ENCODE measurements at places on chromosomes 5 and 9.

DNA sequence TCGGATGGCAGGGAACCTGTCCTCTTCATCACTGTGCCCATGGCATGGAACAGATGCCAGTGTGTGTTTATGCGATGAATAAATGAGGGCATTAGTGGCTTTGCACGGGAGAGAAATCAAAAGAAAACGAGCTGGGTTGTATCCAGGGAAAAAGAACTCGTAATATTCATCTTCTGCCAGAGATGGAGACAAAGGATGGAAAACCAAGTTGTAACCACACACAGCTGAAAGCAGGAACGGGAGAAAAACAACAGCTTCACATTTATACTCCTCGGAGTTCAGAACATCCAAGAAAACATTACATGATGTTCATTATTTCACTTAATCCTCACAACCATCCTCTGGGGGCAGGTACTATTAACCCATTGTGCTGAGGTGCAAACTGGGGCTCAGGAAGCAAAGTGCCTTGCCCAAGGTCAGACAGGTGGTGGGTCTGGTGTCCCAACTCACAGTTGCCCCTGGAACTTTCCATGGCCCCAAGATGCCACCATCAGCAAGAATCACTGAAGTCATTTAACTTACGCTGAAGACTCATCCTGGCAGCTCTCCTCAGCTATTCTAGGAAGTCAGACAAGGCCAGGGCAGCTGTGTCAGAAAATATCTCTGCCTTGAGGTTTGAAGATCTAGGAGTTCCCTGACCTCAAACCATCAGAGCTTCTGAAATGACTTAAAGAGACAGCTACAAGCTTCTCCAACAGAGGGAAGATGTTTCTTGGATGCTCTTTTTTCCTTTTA, 250.4 kb downstream of the NSG2 start:
- DNase-seq: peak; percentile 40

- peak; percentile 59 for DNase-seq
These were observed 35.8 kb upstream of the TLX3 start for GRCh38 chr5:171272996-171273970.

- DNase-seq: no peak
These were observed 185.9 kb downstream of the DMRT2 start for GRCh38 chr9:1236061-1236460.

- no peak for DNase-seq
These were observed 3.3 kb upstream of the CNTLN start for GRCh38 chr9:17131494-17131893.

GRCh38 chr9:132175431-132175830, 13.6 kb downstream of the NTNG2 start:
- no peak for DNase-seq

GRCh38 chr9:87854580-87854955, 28.1 kb upstream of the SPATA31E1 start:
- no peak for DNase-seq

DNA sequence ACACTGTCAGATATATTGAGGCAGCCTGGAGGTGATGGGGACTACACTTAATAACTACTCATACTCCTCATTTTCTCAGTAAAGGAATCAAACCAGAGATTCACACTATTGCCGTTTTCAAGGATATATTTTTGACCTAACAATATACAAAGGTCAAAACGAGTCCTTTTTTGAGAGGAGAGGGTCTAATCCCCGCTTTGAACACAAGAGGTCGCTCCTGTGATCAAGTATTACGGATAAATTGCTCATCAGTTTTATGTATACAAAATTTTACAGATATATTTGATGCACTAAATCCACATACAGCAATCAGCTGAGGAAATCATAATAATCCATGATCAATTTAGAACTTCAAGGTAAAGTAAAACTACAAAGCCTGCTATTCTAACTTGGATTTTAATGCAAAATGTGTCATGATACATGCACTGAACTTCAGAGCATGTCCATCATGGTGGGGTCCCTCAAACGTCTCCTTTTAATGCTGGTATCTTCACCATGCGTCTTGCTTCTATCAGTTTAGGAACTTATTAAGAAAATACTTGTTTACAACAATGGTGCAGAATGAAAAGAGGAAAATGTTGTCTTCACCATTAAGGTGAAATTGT, 2.5 kb upstream of the ISL1 start:
- peak; percentile 61 for DNase-seq

- DNase-seq: peak; percentile 88
These were observed 229.3 kb downstream of the RFX3 start for GRCh38 chr9:3296536-3296935.

DNA sequence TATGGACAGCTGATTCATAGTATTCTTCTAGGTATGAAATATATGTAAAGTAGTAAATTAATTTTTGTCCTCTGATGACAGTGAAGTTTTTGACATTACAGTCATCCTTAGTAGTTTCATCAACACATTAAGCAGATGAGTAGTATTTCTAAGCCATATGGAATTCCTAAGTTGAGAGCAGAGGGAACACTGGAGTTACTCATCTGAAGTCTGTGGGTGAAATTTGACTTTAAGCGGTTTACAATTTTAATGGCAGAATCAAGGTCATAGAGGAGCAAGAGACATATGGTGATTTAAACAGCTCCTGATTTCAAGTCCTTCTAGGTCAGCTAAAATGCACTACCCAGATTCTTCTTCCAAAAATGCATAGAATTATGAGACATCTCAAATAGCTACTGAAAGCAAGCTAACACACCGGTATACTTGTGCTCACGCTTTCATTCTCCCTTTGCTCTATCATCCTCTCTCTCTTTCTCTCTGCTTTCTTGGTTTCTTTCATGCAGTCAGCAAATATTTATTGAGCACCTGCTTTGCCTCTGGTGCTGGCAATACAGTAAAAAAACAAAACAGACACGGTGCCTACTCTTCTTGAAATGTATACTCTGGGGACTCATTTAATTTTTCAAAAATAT, 235.9 kb downstream of the FER start:
- no peak for DNase-seq

DNA sequence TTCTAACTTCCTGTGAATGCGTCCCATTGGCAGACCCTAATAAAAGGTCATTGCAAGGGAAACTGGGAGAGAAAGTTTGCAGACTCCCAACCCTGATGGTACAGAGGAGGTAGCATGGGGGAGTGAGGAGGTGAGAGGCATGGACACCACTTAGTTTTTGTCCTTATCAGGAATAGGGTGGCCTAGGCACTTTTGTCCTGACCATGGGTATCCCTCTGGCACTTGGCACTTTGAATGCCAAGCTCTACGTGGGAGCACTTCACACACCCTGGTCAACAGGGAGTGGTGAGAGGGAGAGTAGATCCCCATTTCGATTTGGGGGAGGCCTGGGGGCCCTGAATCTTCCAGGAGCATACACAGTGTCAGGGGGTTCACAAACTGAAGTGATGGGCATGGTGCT, 75.6 kb upstream of the SH3PXD2B start:
- no peak for DNase-seq

DNA sequence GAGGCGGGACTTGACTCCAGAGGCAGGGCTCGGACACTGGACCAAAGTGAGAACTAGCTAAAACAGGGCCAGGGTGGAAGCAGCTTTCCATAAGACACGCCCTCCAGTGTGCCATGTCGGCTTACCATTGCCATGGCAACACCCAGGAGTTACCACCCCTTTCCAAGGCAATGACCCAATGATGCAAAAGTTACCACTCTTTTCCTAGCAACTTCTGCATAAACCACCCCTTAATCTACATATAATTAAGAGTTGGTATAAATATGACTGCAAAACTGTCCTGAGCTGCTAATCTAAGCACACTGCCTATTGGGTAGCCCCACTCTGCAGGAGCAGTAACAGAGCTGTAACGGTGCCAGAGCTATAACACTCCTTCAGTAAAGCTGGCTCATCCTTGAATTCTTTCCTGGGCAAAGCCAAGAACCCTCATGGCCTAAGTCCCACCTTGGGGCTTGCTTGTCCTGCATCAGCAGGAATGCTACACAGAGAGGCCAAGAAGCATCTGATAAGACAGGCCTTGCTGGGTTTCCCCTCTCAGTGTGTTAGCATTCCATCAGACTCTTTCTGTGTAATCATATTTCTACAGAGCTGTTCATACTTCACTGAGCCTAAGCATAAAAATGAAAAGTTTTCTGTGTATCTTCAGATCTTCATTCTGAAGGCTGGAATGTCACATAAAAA, 262.7 kb upstream of the KLF9 start:
- no peak for DNase-seq

GRCh38 chr5:54607006-54607405, 89.4 kb downstream of the SNX18 start:
- no peak for DNase-seq

DNA sequence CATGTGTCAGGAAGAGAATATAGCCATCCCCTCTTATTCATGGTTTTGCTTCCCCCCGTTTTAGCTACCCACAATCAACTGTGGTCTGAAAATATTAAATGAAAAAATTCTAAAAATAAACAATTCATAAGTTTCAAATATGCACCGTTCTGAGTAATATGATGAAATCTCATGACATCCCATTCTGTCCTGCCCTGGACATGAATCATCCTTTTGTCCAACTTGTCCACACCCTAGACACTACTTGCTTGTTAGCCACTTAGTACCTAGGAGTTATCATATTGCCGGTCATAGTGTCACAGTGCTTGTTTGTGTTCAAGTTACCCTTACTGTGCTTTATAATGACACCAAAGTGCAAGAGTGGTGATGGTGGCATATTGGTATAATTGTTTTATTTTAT, 113.5 kb downstream of the CAAP1 start:
- peak; percentile 76 for DNase-seq

- no peak for DNase-seq
These were observed 98.0 kb downstream of the SLIT3 start for GRCh38 chr5:169202969-169203368.

DNA sequence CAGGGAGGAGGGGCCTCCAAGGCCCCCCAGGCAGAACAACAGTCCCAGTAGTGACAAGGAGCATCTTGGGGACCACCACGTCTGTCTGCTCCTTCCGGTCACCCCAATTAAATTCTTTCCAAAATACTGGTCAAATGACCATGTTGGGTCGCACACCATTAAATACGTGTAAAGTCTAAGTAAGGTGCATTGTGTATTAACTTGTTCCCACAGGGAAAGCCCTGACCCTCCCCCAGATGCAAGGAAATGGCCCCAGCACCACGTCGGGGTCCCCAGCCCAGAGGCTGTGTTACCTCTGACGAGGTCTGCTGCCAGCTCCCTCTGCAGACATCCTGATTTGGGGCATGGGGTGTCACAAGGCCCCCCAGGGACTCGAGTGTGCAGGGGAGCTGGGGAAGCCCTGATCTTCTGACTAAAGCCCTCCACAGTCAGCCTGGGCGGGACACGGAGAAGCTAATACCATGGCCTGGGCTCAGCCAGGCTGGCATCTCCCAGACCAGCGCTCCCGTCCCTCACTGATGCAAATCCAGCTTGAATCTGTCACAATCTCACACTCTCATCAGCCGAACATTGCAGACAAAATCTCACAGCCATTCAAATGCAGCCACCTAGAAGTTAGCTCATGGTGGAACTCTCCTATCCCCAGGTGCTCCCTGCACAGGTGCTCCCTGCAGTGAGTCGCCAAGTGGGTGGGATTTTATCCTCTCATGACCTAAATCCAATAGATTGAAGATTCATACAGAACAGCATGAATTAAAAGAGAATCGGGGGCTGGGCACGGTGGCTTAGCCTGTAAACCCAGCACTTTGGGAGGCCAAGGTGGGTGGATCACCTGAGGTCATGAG, 13.6 kb downstream of the TERT start:
- DNase-seq: no peak

DNA sequence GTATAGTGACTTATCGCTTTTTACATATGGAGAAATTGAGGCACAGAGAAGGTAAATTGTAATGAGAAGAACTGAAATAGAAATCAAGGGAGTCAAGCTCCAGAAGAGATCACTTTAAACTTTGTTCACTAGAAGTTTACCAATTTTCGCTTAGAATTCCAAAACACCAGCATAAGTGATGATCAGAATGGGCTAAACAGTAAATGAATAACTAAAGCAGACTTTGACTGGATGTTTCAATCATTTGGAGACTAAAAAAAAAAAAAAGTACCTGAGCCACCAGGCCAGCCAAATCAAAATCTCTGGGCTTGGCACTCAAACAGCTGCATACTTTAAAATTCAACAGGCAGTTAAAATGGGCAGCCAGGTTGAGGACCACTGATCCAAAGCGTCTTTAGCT, 38.2 kb upstream of the FYB1 start:
- no peak for DNase-seq

DNA sequence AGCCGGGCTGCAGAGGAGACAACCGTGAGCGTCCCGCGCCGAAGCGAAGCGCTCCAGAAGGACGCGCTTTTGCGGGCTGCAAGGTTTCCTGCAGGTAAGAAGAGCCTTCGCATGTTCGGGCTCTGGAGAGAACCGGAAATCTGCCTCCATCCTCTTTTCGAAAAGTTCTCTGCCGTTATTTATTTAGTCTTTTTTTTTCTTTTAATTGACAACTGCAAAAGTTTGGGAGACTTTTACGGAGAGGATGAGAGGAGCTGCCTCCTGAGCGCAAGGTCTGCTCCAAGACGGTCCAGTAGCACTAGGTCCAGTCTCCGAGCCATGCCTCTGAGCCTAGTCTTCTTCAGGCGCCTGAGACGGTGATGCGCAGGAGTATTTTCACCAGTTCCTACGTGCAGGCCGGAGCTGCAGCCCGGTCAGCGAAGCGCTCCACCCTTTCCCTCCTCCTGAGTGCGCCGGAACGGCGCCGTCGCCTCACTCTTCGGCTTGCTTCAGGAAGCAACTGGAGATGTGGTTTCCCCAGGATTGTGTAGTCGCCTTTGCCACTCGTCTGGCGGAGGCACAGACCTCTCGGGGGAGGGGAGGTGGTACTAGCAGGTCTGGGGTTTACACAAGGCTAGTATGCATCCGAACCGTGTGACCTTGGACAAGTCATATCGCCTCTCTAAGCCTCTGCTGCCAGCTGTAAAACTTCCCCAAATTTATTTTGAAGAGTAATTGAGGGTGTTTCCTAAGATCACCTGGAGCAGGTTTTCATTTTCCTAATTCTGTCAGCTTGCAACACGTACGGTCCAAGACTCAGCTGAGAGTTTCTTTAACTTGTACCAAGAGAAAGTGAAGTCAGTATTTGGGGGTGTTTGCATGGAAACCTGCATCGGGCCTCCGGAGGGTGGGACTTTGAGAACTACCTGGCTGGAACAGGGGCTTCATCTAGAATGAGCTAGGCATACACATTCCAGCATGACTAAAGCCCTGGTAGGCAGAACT, 4.5 kb downstream of the POU4F3 start:
- DNase-seq: no peak

DNA sequence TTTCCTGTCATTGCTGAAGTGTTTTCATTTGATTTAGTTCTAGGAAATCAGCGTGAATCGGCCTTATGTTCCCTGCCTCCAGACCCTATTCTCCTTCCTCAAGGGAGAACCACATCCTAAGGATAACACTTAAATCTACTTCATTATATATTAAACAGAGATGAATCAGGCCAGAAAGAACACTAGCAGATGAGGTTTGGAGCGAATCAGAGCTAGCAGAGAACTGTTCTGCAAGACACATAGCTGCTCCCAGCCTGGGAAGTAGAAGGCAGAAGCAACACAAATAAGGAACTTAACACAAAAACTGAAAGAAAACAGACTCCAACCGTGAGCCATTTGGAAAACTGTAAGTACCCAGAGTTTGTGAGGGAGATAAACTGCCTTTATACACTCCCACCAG, 718.2 kb downstream of the SEMA5A start:
- DNase-seq: no peak

All from OCI-M1 (cell line).